GM12891 (cell line): ENCODE measurements at places on chromosomes 2 and 18.

GRCh38 chr2:12498704-12499103, 218.0 kb upstream of the TRIB2 start:
- DNase-seq = no peak

GRCh38 chr2:167215595-167215994, 327.3 kb downstream of the XIRP2 start:
- DNase-seq = no peak

- DNase-seq = no peak
Observed at GRCh38 chr2:21966139-21966538, 842.4 kb downstream of the TDRD15 start.

DNA sequence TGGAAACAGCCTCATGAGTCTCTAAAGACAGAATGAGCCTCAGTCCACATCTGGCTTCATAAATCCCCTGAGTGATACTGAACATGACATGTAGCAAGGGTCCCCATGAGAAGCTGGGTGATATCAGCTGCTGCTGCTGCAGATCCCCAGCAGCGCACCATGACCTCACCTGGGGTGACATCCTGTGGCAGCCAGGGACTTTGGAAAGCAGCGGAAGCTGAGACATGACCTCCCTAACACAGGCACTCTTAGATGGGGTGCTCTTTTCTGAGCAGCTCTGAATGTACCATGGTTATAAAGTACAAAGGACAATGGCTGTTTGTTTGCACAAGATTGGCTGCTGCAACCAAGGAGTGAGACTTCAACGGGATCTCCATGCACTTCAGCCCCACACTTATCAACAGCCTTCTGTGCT, 74.7 kb upstream of the TMEM200C start:
- no peak for DNase-seq

- DNase-seq = no peak
Observed at GRCh38 chr2:179946810-179947615, 60.1 kb downstream of the CWC22 start.

GRCh38 chr2:174503161-174503809, 16.5 kb upstream of the GPR155 start:
- no peak for DNase-seq

- DNase-seq = no peak
Observed at GRCh38 chr2:10934308-10934978, 22.7 kb downstream of the KCNF1 start.

- no peak for DNase-seq
Observed at GRCh38 chr2:6913415-6914157, 3.6 kb upstream of the RNF144A start.

DNA sequence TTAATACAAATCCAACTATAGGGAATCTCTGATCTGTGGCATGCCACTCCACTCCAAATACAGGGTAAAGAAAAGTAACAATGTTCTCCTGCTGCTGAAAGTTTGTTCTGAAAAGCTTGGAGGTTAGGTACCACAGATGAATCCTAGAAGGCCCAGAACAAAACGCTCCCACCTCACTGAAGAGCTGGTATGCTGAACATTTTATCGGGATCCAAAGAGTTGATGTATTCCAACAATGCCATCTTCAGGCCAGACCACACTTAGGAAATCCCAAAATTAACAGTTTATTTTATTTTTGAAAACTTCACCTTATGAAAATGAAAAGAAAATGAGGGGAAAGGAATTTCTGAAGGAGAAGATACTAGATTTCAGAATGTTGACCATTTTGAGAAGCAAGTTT, 145.1 kb upstream of the CDH19 start:
- no peak for DNase-seq
